Activated T-helper 2 cell treated with anti-CD3 and anti-CD28 coated beads, Interferon-gamma antibody, Interleukin-2, Interleukin-4, amounts not matched to agents 10 μg/mL and 5 μg/mL and 100 μg/mL, durations not matched to agents 14 hours and 24 hours and 36 hours (primary cell): ENCODE measurements at places on chromosomes 7 and 10.
A peak's percentile ranks its signal among the peaks of the same experiment; 100 is the strongest.

- no peak overlapping the region for H3K4me3 ChIP-seq
- H3K27ac ChIP-seq = no peak overlapping the region
Observed at GRCh38 chr7:17493446-17493845, 195.0 kb downstream of the AHR start.

DNA sequence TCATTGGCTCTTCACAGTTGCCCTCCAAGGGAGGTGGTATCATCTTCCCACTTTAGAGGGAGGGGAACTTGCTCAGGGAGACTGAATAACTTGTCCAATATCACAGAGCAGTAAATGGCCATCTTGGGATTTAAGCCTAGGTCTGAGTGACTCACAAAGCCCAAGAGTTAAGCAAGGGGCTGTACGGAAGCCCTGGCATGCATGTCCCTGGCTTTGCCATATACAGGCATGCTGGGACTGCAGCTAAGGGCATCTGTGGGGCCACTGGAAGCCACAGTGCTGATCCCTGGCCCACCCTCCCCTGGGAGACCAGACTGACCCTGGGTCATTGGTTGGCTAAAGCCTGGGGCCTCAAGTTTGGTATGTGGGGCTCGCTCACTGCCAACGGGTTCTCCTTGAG is 3.1 kb downstream of the VSIR start:
- H3K4me1 ChIP-seq = peaks cover 66% of the 10 kb centered on the region
- H3K27me3 ChIP-seq = no peaks in the 10 kb centered on the region
- H3K4me3 ChIP-seq = peak overlapping the region; percentile 86
- H3K36me3 ChIP-seq = peaks cover 56% of the 10 kb centered on the region
- no peak for DNase-seq

- no peaks in the 10 kb centered on the region for H3K36me3 ChIP-seq
- no peak overlapping the region for H3K27ac ChIP-seq
- no peaks in the 10 kb centered on the region for H3K27me3 ChIP-seq
- H3K4me3 ChIP-seq = no peak overlapping the region
Observed at GRCh38 chr7:148148456-148148855, 442.1 kb upstream of the C7orf33 start.

DNA sequence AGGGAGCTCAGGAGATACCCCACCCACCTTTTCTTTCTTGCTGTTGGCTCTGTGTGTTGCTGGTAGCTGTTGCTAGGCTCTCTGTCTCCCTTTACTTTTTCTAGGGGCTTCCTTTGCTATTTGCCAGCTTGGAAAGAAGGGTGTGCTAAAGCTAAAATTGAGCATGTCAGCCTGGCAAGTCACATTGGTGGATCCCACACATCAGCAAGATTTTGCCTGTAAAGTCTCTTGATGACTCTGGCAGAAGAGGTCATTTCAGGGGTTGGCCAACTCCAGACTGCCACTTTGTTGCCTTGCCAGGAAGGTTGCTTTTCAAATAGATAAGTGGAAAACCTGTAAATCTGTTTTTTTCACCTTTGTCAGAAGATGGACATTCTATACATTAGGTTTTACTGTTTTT is 9.9 kb downstream of the CCNY start:
- H3K4me1 ChIP-seq = peaks cover 58% of the 10 kb centered on the region
- H3K36me3 ChIP-seq = peaks cover 16% of the 10 kb centered on the region
- no peak overlapping the region for H3K27ac ChIP-seq
- no peaks in the 10 kb centered on the region for H3K27me3 ChIP-seq

DNA sequence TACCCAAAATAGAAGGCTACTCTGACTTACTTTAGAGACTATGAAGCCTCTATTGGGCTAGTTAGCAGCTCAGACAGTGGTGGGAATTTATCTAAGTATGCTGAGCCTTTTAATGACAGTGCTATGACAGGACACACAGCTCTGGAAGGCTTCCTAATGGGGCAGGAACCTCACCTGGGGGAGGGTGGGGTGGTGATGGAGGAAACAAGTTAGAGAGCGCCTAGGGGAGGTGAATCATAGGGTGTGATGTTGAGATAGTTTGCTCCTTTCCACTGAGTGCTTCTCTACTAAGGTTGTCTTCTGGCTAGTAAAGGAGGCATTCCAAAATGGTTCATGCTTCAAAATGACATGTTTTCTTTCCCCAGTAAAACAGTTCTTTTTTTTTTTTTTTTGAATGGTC is 42.1 kb downstream of the PPP1R9A start:
- H3K27ac ChIP-seq = no peak overlapping the region
- H3K36me3 ChIP-seq = no peaks in the 10 kb centered on the region
- no peaks in the 10 kb centered on the region for H3K27me3 ChIP-seq

DNA sequence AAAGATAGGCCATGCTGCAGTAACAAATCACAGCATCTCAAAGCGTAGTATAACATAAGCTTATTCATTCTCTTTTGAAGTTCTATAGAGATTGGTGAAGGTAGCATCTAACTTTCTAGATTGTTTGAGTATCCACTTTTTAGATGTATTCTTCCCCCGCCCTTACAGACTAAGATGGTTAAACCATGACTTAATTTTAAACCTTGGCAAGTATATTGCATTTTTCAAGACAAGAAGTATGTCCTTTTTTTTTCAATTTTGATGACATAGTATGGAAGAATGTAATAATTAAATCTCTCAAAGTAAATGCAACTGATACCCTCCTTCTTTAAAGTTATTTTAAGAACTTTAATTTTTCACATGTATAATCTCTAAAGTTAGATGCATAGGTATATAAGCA is 190.0 kb downstream of the KCND2 start:
- H3K36me3 ChIP-seq = no peaks in the 10 kb centered on the region
- no peaks in the 10 kb centered on the region for H3K27me3 ChIP-seq
- no peak overlapping the region for H3K27ac ChIP-seq
- no peak overlapping the region for H3K4me3 ChIP-seq
- H3K4me1 ChIP-seq = no peaks in the 10 kb centered on the region

GRCh38 chr7:121545418-121545817 is 149.3 kb upstream of the FAM3C start:
- H3K4me3 ChIP-seq = no peak overlapping the region
- peaks cover 40% of the 10 kb centered on the region for H3K4me1 ChIP-seq
- no peaks in the 10 kb centered on the region for H3K27me3 ChIP-seq
- no peak for DNase-seq

- no peaks in the 10 kb centered on the region for H3K27me3 ChIP-seq
- DNase-seq = no peak
- H3K4me1 ChIP-seq = peaks cover 8% of the 10 kb centered on the region
- no peak overlapping the region for H3K27ac ChIP-seq
Observed at GRCh38 chr10:79412516-79412915, 32.9 kb downstream of the ZCCHC24 start.

- no peaks in the 10 kb centered on the region for H3K36me3 ChIP-seq
- no peaks in the 10 kb centered on the region for H3K4me1 ChIP-seq
- DNase-seq = no peak
- H3K27me3 ChIP-seq = peaks cover 3% of the 10 kb centered on the region
Observed at GRCh38 chr7:117669818-117670217, 190.0 kb downstream of the CFTR start.

DNA sequence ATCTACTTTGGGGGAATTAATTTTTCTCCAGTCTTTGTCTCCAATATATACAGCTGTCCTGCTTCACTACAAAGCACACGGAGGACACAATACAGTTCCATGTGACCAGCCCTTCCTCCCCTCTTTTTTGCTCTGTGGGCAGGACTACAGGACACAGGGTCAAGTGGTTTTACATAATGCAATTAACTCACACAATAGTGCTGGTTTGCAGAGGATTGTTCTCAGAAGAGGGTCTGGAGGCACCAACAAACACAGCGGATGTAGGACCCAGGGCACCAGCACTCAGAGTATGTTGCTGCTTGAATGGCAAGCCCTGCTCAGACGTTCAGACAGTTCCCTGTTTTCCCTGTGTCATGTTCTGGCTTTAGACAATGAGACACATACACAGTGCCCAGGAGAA is 52.0 kb upstream of the NPTX2 start:
- no peaks in the 10 kb centered on the region for H3K27me3 ChIP-seq
- H3K27ac ChIP-seq = no peak overlapping the region
- no peak for DNase-seq
- no peaks in the 10 kb centered on the region for H3K4me1 ChIP-seq
- no peak overlapping the region for H3K4me3 ChIP-seq

GRCh38 chr7:25028370-25029021 is 48.5 kb upstream of the OSBPL3 start:
- H3K36me3 ChIP-seq = no peaks in the 10 kb centered on the region
- H3K27ac ChIP-seq = peak overlapping the region; percentile 82
- H3K4me3 ChIP-seq = peak overlapping the region; percentile 32
- DNase-seq = peak; percentile 32
- peaks cover 51% of the 10 kb centered on the region for H3K4me1 ChIP-seq

DNA sequence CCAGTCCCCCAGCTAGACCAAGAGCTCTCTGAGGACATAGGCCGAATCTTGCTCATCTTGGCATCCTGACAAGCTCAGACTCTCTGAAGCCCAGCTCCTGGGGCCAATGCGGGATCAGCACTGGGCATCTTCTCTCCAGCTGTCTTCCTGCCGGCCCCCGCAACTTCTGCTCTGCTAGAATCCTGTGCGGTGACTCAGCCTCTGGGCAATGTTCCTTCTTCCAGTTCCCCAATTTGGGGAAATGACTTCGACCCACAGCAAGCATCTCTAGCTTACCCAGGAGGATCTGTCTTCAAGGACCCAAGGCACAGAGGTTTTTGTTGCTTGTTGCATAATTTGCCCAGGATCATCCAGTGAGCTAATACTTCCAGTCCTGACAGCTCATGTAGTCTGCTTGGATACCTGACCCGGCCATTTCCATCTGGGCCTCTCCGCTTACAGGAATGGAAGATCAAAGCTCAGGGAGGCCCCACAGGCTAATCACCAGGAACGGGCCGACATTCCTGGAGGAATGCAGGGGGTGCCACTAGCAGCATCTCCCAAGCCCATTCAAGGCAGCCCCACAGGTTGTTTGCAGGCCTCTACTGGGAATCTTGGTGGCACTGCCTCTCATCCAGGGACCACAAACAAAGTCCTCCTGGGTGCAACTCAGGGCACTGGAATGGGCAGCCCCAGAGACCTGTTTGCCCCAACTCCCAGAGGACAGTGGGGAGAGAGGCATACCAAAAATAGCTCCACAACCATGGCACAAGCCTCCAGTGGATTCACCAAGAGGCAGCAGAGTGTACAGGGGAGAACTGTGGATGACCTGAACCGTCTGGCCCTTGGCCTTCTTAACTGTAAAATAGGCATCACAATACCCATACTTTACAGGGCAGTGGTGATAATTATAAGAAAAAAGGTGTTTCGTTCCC is 151.9 kb downstream of the NEURL1 start:
- H3K27me3 ChIP-seq = no peaks in the 10 kb centered on the region
- H3K36me3 ChIP-seq = no peaks in the 10 kb centered on the region
- DNase-seq = no peak
- no peaks in the 10 kb centered on the region for H3K4me1 ChIP-seq

DNA sequence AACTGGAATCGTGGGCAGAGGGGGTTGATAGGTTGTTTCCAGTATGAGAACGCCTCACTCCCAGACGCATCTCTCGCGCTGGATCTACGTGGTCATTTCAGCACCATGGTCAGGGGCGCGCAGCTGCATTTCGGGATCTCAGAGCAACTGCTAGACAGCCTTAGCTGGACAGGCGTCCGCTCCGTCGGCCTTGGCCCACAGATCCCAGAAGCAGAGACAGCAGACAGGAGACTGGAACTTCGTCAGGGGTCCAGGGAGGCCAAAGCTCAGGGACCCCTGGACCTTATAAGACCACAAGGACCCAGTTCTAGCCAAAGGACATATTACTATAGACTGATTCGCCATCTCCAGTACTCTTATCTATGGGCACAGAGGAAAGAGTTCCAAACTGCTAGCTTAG is 5.3 kb downstream of the NEUROG3 start:
- no peak overlapping the region for H3K4me3 ChIP-seq
- H3K27ac ChIP-seq = no peak overlapping the region

- H3K36me3 ChIP-seq = peaks cover 28% of the 10 kb centered on the region
- H3K27ac ChIP-seq = no peak overlapping the region
- H3K27me3 ChIP-seq = no peaks in the 10 kb centered on the region
- peaks cover 10% of the 10 kb centered on the region for H3K4me1 ChIP-seq
Observed at GRCh38 chr7:124898531-124898930, 31.1 kb downstream of the POT1 start.

DNA sequence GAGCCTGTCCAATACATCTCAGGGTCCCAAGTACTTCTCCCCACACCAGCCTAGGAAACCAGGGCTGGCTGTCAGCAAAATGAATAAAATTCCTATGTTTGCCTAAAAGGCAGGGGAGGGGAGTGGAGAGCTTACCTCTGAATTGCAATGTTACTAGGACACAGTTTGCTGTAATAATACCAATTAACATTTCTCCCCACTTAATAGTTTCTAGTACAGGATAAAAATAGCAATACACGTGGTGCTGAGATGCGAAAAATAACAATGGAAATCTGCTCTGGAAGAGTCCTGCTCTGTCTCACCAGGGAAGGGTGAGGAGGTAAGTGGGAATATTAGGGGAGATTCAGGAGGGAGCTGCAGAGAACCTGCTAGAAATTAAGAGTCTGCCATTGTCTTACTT is 112.3 kb downstream of the PLXNA4 start:
- peaks cover 38% of the 10 kb centered on the region for H3K4me1 ChIP-seq
- H3K4me3 ChIP-seq = no peak overlapping the region
- no peak for DNase-seq
- no peak overlapping the region for H3K27ac ChIP-seq
- H3K36me3 ChIP-seq = no peaks in the 10 kb centered on the region
- H3K27me3 ChIP-seq = no peaks in the 10 kb centered on the region

DNA sequence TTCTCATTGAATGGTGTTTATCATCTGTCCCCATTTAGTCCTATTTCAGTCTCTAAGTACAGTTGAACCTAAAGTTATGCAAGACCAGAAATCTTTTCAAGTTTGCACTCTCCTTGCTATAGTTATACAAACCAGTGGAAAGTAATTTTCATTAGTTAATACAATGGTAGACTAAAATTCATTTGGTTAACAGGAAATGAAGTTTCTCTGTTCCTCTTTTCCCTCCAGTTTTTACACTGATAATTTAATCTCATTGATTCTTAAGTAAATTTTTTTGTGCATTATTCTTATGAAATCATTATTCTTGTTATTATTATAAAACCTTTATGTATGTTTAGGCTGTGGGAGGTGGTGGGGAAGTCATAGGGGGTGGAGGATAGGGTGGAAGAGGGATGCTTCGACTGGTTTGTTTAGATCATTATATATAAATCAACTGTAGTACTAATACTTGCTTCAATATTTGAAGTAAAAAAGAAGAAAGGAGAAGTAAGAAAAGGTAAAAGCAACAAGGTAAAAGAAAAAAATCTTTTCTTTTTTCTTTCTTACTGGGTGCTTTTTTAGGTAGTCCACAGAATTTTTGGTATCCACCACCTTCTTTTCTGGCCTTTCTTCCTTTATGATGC is 104.1 kb downstream of the GPR85 start:
- H3K36me3 ChIP-seq = no peaks in the 10 kb centered on the region
- peaks cover 3% of the 10 kb centered on the region for H3K27me3 ChIP-seq
- H3K27ac ChIP-seq = no peak overlapping the region

DNA sequence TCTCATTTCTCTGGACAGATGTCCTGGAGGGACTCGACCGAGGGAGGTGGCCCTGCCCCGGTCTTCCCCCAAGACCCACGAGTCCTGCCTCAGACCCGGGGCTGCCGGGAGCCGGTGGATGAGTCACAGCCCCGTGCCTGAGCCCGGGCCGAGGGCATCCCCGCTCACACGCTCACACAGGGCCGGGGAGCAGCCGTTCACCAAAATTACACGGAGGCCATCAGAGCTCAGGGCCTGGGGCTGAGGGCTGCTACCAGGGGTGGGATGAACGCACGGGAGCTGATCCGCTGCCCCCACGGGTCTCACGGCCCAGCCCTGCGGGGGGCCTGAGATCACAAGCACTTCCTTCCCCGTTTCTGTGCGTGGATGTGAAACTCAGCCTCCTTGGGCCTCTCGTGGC is 17.5 kb downstream of the FAM20C start:
- DNase-seq = no peak
- no peak overlapping the region for H3K4me3 ChIP-seq
- no peaks in the 10 kb centered on the region for H3K27me3 ChIP-seq
